ENCODE measurements at places on chromosomes 12 and 14.

GRCh38 chr12:79053394-79053793 is 188.8 kb downstream of the SYT1 start:
- DNase-seq: no peak

DNA sequence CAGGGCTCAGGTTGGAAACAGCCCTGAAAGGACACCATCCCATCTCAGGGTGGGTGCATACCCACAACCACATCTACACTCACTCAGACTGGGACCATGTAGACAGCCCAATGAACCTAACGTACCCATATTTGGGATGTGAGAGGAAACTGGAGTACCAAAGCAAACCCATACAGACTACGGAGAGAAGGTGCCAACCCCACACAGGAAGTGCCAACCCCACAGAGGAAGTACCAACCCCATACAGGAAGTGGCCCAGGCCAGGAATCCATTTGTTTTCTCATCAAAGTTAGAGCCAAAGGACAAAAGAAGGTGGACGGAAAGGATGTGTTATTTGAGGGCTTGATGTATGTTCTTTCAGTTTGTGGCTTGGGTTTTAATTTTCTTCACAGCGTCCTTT is 19.5 kb upstream of the SPIC start:
- no peak for DNase-seq

DNA sequence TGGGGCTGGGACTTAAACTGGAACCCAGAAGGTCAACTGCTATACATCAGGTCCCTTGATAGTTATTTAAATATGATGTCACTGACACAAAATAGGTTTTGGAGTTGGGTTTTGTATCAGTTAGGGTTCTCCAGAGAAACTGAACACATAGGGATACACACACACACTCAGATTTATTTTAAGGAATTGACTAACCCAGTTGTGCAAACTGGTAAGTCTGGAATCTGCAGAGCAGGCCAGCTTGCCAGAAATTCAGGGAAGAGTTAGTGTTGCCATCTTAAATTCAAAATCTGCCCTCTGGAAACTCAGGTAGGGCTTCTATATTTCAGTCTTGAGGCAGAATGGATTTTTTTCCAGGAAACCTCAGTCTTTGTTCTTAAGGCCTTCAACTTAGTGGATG is 36.9 kb downstream of the MAPK1IP1L start:
- no peak for DNase-seq

- no peak for DNase-seq
These were observed 87.2 kb downstream of the CEP83 start for GRCh38 chr12:94372461-94372860.

DNA sequence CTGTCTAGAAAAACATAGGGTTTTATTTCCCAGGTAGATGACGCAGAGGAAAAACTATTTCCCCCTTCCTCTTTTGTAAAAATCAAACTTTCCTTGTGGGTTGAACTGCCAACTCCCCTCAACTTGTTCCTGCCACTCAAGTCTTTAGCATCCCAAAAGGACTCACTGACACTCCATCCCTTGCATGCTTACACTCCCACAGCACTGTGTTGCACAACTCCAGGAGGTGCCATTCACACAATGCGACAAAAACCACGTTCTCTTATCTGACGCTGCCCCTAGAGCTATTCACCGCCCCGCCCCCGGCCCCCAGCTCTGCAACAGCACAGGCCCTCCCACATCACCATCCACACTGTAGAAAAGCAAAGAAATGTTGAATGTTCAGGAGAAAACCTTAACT is 16.9 kb upstream of the STON2 start:
- no peak for DNase-seq

- no peak for DNase-seq
These were observed 248.6 kb downstream of the ZFP36L1 start for GRCh38 chr14:68544081-68544892.

DNA sequence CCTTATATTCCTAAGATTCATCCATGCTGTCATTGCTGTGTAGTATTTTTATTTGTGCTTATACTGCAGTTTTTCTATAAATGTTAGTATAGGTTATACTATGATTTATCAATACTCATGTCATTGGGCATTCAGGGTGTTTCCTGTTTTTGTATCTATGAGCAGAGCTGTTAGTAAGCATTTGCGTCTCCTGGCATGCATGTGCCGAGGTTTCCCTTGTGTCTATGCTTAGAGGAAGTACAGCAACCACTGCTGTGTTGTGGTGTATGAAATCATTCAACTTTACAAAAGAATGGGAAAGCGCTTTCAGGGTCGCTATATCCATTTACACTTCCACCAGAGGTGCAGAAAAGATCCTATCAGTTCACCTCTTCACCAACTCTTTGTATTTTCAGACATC is 122.7 kb downstream of the RGS6 start:
- DNase-seq: no peak

DNA sequence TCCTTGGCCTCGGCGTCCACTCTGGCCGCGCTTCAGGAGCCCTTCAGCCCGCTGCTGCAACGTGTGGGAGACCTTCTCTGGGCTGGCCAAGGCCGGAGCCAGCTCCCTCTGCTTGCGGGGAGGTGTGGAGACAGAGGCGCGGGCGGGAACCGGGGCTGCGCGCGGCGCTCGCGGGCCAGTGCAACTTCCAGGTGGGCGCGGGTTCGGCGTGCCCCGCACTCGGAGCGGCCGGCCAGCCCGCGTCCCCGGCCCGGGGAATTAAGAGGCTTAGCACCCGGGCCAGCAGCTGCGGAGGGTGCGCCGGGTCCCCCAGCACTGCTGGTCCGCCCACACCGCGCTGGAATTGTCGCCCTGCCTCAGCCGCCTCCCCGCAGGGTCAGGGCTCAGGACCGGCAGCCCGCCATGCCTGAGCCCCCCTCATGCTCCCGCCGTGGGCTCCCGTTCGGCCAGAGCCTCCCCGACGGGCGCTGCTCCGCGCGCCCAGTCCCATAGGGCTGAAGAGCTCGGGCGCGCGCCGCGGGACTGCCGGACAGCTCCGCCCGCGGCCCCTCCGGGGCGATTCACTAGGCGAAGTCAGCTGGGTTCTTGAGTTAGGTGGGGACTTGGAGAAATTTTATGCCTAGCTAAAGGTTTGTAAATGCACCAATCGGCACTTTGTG is 673.9 kb downstream of the SLC16A7 start:
- no peak for DNase-seq

GRCh38 chr12:38144601-38145436 is 171.8 kb upstream of the ALG10B start:
- no peak for DNase-seq

DNA sequence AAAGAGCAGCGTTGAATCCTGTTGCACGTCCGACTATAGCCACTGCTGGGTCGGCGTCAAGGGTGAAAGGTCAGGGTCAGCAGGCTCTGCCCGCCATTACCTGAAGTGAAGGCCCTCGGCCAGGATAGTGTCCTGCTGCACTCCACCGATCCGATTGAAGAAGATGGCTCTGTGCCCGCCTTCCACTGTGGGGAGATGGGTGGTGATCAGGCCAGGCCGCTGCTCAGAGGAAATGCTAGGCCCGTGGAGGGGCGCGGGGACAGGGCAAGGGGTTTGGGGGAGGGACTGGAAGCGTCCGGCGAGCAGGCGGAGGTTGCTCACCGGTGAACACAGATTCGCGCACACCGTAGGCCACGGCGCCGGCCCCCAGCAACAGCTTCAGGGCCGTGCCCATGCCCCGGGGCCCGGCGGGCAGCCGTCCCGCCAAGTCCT is 352 bp downstream of the PHB2 start:
- DNase-seq: no peak

All from NCI-H510A treated with DMSO at 0.1 percent for 48 hours (cell line).